Stimulated activated CD4-positive, alpha-beta T cell treated with anti-CD3 and anti-CD28 coated beads, Interleukin-1b, Interleukin-23, amount 100 ng/mL, for 24 hours (primary cell): ENCODE measurements at places on chromosomes 16 and 17.

- no peak for DNase-seq
Observed at GRCh38 chr16:64950731-64951130, 171.1 kb downstream of the CDH11 start.

DNA sequence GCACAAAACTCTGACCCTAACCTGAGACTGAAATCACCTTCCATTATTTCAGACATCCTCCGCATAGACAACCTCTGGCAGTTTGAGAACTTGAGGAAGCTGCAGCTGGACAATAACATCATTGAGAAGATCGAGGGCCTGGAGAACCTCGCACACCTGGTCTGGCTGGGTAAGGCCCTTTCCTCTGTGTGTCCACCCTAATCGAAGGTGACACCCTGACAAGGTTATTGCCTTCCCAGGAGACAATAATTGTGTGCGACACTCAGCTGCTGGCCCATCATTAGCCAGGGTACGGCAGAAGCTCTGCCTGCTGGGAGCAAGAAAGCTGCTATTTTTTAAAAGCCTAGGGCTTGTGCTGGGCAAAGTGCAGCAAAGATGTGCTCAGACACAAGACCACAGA, 11.1 kb downstream of the DRC3 start:
- DNase-seq, result no peak

GRCh38 chr16:2088759-2089358, 41.1 kb downstream of the TSC2 start:
- no peak for DNase-seq

DNA sequence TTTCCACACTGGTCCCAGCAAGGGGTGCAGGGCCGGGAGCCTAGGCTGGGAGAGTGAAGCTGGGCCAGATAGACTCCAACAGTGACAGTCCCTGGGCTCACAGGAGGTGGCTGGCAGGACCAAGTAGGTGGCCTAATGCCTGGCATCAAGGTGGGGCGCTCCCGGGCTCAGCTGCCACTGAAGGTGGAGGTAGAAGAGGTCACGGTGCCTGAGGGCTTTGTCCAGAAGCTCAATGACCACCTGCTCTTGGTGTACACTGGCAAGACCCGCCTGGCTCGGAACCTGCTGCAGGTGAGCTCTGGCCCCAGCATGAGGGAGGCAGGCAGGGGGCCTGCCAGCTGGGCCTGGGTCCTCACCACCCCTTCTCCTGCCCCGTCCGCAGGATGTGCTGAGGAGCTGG, 23.8 kb downstream of the FCSK start:
- no peak for DNase-seq

DNA sequence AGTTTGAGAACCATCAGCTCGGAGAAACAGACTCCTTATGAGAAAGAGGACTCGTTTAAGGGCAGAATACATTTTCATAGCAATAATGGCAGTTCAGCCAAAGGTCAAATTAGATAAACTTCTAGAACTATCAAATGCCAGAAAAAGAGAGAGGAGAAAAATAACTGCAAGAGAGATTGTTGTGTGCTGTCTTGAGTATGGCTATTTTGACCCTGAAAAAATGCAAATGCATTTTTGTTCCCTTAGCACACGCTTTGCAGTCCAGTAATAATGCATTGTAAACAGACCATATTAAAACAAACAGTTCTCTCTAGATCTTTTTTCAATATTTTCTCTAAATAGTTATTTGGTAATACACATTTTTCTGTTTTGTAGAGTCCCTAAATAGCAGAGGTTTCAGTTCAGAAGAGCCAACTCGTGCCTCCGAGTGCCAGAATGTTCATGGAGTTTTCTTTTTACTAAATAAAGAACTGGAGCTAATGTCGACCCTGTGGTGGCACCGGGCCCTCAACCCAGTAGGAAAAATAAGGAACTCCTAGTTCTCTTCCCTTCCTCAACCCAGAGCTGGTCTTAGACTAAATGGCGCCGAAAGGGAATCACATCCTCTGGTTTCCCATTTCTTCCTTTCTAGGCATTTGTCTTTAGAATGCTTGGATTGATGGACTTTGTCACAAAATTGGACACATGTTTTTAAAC, 298.0 kb downstream of the MAP2K4 start:
- no peak for DNase-seq

DNA sequence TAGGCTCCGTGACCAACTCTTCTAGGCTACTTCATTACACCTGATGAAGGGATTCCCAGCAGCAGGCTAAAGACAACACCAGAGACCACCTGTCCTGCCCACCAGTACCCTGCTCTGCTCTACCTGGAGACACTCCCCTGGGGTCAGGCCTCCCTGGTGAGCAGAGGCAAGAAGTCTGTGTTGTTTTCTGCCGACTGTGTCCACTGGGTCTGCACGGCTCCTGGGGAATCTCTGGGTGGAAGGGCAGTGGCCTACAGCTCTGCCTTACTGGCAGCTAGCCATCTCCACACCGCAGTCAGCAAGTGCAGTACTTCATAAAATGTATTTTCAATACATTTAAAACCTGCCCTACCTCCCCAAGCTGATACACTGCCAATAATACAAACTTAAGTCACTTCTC, 6.8 kb downstream of the RSL1D1 start:
- DNase-seq, result no peak

- DNase-seq, result no peak
Observed at GRCh38 chr17:66175892-66176291, 16.0 kb downstream of the CEP112 start.

DNA sequence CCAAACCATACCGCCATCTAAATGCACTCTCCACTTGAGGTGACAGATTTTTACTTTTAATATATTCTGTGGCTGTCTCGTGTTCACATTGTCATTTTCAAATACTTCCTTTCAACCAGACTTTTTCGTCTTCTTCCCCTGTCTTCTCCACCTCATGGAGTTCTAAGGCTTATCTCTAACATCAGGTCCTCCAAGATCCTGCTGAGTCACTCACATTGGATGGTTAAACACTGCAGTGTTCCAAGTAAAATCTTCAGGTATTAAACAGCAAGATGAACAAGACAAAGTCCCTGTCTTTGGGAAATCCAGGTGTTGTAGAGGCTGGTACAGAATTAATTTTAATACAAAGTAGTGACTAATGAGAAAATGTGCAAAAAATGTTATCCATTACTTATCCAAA, 330.2 kb upstream of the KIF2B start:
- no peak for DNase-seq

- no peak for DNase-seq
Observed at GRCh38 chr16:85662482-85662812, 26.3 kb downstream of the GINS2 start.

DNA sequence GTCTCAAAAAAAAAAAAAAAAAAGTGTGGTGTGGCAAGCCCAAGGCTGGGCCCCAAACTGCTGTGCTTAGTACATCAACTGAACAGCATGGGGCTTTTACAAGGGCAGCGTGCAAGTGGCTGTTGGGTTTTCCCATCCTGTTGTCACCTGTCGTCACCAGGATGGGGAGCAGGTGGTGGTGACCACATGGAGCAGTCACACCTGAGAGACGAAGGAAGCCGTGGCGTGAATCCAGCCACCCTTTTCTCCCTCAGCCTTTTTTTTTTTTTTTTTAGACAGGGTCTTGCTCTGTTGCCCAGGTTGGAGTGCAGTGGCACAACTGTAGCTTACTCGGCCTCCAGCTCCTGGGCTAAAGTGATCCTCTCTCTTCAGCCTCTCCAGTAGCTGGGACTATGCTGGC, 4.1 kb upstream of the MRPL58 start:
- no peak for DNase-seq

- no peak for DNase-seq
Observed at GRCh38 chr16:1080801-1081733, 8.5 kb downstream of the SSTR5 start.

DNA sequence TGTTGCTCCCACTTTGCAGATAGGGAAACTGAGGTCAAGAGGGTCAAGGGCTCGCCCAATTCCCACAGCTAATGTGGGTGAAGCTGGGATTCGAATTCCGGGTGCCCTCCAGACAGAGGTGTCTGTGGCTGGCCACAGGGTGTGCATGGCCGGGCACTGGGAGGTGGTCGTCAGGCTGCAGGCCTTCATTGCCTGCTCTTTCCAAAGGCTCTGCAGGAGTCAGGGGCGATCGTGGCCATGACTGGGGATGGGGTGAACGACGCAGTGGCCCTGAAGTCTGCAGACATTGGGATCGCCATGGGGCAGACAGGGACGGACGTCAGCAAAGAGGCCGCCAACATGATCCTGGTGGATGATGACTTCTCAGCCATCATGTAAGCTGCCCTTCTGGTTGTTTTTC, 49.8 kb downstream of the MEAK7 start:
- no peak for DNase-seq

- no peak for DNase-seq
Observed at GRCh38 chr16:75789237-75789636, 62.9 kb upstream of the CPHXL start.

DNA sequence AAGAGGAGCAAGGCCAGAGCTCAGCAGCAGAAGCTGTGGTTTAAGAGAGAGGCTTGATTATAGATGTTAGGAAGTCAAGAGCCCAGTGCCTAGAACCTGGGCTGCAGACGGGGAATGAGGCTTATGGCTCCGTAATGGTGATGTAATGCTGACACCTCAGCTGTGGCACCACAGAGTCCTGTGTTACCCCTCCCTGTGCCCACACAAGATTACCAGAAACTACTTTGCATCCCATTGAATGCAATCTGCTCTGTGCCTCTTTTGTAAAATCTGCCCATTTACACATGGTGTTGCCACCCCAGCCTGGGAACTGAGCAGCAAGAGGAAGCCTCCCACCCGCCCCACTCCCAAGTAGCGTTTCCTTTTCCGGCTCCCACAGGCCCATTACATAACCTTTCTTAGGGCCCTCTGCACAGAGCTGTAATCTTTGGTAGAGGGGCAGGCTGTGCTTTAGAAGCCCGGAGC, 57.0 kb downstream of the PITPNC1 start:
- DNase-seq, result peak; percentile 18

GRCh38 chr16:58415003-58415402, 22.7 kb downstream of the GINS3 start:
- no peak for DNase-seq

DNA sequence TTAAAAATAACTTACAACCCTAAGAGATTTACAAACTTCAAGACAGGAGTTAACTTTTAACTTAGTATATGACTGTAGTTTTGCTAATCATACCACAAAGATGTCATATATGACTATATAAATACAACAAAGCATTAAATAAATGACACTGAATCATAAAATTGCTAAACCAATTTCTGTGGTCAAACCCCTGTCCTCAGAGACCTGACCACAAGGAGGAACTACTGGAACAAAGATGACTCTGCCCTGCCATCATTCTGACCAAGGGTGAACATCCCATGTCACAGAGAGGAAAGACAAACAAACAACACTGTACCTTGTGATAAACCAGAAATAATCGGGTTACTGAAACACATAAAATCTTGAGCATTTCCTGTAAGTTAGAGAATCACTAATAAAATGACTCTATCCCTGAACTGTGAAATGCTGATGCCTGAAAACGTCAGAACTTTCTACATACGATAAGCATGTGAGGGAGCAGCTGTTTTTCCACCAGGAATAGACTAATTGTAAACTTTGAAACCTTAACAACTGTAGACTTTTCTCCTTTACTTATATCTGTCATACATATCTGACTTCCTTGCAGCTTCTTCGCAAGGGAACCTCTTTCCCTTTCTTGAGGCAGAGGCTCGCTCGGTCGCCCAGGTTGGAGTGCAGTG, 47.9 kb downstream of the WDR59 start:
- no peak for DNase-seq

DNA sequence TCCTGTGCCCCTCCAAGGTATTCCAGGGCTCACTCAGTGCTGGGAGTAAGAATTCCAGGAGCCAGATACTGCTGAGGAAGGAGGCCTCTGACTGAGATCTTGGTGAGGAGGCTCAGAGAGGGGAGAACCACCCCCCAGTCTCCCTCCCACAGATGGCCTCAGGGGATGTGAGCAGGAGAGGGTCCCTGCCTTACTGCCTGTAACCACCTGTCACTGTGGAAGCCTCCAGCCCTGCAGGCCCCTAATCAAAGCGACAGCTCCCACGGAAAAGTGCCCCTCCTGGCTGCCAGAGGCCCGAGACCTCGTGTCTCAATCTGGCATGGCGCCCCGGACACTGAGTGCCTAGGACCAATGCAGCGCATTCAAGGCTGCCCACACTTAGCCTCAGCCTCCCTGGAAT, 7.7 kb upstream of the C17orf113 start:
- DNase-seq, result no peak

DNA sequence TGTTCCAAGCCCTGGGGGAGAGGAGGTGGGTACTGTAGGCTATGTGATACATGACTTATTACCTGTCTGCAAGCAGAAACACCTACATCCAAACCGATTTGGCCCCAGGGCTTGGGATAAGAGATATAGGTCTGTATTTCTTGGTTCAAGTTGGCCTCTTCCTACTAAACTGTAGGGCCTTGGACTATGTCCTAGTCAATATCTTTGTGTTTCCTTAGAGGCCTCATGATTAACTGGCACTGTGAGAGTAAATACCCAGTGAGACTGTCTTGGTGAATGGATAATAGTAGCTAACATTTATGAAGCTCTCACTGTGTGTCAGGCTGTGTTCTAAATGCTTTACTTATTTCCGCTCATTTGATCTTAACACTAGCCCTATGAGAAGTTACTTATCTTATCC, 70.0 kb downstream of the MSI2 start:
- DNase-seq, result no peak

DNA sequence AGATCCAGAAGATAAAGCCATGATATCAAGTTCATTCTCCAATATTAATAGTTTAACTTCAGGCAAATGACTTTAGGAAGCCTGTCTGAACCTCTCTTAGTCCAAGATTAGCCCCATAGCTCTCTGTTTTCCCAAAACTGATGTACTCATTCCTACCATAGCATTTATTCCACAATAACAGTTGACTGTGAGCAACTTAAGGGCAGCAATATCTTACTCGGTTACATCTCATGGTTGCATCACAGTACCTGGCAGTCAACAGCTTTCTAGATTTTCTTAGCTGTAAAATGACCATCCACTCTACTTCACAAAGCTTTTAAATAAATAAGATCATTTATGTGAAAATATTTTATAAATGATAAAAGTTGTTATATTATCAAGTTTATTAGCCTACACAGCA, 58.2 kb upstream of the STAC2 start:
- no peak for DNase-seq

DNA sequence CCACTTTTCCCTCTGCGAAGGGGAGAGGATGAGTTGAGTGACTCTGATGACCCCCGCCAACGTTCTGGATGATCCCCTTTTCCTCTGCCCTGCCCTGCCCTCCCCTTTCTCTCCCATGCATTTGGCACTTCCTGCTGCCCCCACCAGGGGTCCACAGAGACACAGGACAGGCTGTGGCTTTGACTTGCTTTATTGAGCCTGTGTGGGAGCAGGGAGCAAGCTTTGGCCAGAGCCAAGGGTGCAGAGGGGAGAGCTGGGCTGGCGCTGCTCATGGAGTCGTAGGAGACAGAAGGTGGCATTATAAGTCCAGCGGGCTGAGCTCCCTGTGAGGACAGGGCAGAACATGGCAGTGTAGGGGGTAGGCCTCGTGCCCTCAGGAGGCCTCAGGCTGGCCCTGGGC, 1.6 kb downstream of the PPY start:
- peak; percentile 12 for DNase-seq
